ENCODE measurements at places on chromosomes 3 and 15. TPM values are rescaled to one million over a fixed set of nuclear protein-coding genes. Genes with fewer than 3 reads are reported as not detected.

The DGKG gene
- 1.9 TPM for total RNA-seq

The TNFSF10 gene
- 22.0 TPM for total RNA-seq

The RBP2 gene
- total RNA-seq, result not detected

The EFCAB12 gene
- total RNA-seq, result 5.2 TPM

The FAM174B gene
- 4.3 TPM for total RNA-seq

The MUSTN1 gene
- total RNA-seq, result 16.0 TPM

The CILP gene
- 0.22 TPM for total RNA-seq

The B3GALNT1 gene
- not detected for total RNA-seq

The PLAAT1 gene
- total RNA-seq, result 3.8 TPM

The PYDC2 gene
- not detected for total RNA-seq

The CKMT1B gene
- total RNA-seq, result not detected

The ROPN1 gene
- not detected for total RNA-seq

The TFG gene
- total RNA-seq, result 60.4 TPM

The EID1 gene
- total RNA-seq, result 67.6 TPM

The MGLL gene
- 3.3 TPM for total RNA-seq

DNA sequence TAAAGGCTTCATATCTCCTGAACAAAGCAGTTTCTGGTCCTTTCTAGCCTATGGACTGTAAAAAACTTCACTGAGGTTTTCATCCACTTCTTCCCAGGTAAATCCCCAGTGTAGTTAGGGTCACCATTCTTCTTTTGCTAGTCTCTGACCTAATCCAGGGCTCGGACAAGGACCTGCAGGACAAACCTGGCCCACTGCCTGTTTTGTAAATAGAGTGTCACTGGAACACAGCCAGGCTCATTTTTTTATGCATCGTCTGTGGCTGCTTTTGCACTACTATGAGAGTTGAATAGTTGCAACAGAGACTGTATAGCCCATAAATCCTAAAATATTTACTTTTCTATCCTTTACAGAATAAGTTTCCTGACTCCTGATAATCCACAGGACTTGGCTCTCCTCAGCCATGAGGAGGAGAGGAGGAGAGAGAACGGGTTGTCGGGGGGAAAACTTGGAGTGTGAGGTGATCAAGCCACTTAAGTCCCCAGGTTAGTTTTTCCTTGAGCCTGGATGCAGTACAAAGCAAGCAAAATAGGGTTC lies 29.0 kb downstream of the CCR3 start:
- DNase-seq, result no peak

GRCh38 chr3:138079901-138080300 lies 35.5 kb downstream of the DZIP1L start:
- no peak for DNase-seq

- DNase-seq, result no peak
Measured at GRCh38 chr3:50444213-50444612, 59.2 kb downstream of the CACNA2D2 start.

- no peak for DNase-seq
Measured at GRCh38 chr15:98970799-98971198, 36.8 kb downstream of the PGPEP1L start.

DNA sequence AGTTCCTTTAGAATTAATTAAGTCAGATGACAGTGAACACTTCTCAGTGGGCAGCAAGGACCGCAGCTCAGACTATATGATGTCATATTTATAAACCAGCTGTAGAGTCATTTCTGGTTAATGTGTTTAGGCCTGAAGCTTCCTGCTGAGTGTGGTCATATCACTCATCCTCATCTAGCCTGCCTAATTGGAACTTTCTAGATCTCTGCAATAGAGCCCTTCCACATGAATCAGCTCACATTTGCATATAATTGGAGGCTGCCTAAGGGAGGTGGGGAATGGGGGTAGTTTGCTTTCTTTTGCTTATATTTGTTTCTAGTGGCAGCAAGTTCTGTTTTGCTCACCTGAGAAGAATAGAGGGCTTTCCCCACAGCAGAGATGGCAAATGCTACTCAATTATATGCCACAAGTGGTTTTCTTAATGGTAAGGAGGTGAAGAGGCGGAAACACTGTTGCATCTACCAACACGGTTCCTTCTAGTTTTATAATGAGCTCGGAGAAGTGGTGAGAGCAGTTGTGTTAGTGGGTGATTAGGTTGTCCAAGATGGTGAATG lies 148.1 kb downstream of the KLHL25 start:
- DNase-seq, result no peak

GRCh38 chr3:32699429-32699828 lies 14.4 kb downstream of the CNOT10 start:
- no peak for DNase-seq

DNA sequence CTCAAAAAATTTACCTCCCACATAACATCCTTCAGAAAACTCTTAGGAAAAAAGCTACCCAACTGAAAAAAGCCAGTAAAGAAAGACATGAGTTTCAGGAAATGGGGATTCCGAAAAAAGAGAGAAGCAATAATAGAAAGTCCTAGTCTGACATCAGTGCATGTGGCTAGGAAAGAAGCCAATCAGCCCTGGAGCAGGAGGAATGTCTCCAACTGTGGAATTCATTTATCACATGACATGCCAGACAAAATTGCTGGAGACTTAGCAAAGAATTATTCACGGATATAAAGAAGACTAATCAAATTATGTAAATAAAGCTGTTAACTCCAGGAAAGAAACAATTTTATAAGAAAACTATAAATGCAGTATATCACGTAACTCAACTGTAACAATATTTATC lies 258.9 kb upstream of the RARB start:
- no peak for DNase-seq

GRCh38 chr15:94247789-94248638 lies 16.7 kb downstream of the MCTP2 start:
- no peak for DNase-seq

DNA sequence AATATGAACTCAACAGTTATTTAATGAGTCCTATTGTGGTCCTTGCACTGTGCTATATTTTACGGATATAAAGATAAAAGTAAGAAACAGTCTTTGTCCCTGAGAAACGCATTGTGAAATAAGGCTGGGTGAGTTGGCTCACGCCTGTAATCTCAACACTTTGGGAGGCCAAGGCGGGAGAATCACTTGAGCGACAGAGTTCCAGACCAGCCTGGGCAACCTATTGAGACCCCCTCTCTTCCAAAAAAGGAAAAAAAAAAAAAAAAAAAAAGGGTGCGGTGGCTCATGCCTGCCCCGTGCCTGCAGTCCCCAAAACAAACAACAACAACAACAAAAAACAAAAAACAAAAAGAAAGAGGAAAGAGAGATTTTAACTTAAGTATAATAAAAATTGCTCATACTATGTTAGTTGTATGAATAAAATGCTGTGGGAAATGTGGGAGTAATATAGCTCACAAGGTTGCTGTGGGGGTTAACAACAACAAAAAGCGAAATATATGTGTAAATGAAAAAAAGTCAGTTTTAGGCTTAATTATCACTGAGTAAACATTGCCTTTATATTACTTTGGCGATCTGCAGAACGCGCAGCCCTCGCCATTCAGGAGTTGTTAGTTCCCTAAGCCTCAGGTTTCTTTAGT lies 461 bp upstream of the FNDC3B start:
- no peak for DNase-seq

- DNase-seq, result no peak
Measured at GRCh38 chr3:64856106-64856505, 168.3 kb upstream of the ADAMTS9 start.

- no peak for DNase-seq
Measured at GRCh38 chr15:70781236-70781635, 17.9 kb upstream of the UACA start.

GRCh38 chr15:62125773-62126172 lies 39.3 kb downstream of the C2CD4B start:
- no peak for DNase-seq

GRCh38 chr3:154862265-154862664 lies 217.9 kb upstream of the MME start:
- no peak for DNase-seq

DNA sequence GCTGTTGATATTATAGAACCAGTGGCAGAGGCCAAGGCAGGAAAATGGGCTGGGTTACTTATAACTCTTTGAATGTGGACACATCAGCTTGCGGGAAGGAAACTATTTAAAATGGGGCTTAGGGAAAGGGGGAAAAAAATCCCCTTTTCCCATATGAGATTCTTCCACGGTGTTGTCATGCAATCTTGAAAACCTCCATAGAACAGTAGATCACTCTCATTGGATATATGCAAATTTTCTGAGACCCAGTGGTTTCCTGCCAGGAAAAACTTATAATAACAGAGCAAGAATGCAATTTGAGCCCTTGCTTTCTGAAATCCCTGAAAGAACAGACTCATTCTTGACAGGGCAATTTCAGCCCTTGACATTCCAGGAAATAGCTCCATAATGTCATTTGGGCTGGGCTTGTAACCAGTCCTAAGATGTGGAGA lies 31.1 kb downstream of the TMEM212 start:
- DNase-seq, result no peak

GRCh38 chr3:158762701-158763100 lies 30.4 kb upstream of the RARRES1 start:
- no peak for DNase-seq

DNA sequence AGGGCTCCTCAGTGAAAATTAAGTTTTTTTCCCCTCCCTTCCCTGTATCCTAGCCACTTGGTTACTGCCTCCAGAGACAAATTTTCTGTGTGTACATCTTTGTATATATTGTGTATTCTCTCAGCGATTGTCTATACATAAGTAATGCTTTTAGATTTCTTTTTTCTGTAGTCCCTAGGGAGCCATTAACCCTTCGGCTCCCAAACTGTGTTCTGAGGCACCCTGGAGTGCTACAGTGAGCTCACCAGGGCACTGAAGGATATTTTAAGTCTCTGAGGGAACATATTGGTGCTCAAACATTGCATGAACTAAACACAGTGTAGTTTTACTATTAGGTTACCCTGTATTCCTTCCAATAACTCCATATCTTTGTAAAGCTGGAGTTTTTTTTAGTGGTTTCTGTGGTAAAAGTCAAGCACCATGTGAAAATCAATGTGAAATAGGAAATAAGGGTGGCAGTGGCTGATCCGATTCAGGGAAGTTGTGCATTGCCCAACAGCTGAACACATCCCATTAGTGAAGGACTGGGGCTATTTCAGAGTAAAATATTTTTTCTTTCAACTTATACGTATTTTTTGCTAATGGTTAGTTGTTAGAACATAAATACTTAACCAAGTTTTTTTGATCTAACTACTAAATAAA lies 43.0 kb downstream of the USP13 start:
- no peak for DNase-seq

DNA sequence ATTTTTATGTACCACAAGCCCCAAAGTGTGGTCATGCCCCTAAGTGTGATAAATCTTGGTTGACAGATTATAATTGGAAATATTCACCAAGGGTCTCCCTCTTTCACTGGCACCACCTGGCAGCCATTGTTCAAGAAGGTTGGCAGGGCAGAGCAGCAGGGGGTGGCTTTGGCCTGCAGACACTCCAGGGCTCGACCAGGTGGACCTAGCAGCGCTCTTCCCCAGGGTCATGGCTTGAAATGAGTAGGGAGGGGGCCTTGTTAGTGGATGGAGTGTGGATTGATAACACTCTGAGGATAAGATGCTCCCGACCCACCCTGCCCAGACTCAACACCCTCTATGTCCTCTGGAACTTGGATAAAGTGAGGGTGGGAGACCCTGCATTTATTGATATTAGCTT lies 58.2 kb upstream of the KLHL25 start:
- DNase-seq, result no peak

- no peak for DNase-seq
Measured at GRCh38 chr15:75925440-75925839, 21.8 kb downstream of the FBXO22 start.

DNA sequence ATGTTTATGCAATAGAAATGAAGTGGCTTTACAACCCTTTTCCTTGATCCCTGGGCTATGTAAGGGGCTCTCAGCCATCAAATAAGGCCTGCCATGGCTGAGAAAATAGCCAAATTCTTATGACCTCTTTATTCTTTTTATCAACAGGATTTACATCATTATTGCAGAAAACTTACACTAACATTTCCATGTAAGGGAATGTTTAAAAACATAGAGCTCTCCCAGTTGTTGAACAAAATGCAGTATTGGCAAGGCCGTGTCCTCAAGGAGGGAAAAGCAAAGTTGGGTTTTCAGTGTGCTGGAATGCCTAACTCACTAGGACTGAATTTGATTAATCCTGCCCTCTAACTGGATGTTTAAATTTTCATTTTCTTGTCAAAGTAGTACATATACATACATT lies 22.3 kb downstream of the NR2C2 start:
- DNase-seq, result no peak

All from T-helper 17 cell (primary cell).